ENCODE measurements at places on chromosomes 5 and 9.

DNA sequence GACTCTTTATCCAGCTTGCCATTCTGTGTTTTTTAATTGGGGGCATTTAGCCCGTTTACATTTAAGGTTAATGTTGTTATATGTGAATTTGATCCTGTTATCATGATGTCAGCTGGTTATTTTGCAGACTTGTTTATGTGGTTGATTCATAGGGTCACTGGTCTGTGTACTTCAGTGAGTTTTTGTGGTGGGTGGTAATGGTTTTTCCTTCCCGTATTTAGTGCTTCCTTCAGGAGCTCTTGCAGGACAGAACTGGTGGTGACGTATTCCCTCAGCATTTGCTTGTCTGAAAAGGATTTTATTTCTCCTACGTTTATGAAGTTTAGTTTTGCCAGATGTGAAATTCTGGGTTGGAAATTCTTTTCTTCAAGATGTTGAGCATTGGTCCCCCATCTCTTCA, 381.1 kb downstream of the MAN2A1 start:
- no peak for DNase-seq

- no peak for DNase-seq
Observed at GRCh38 chr5:1801967-1802295, 724 bp downstream of the NDUFS6 start.

- DNase-seq: no peak
Observed at GRCh38 chr5:142881076-142881783, 111.1 kb downstream of the ARHGAP26 start.

GRCh38 chr5:129243039-129243438, 148.5 kb downstream of the ISOC1 start:
- DNase-seq: no peak

- DNase-seq: no peak
Observed at GRCh38 chr5:153551537-153552079, 61.1 kb downstream of the GRIA1 start.

Data from stimulated activated CD8-positive, alpha-beta memory T cell treated with anti-CD3 and anti-CD28 coated beads, Interleukin-4, amount 100 ng/mL, for 1 hour (primary cell).